Occipital lobe (tissue), 3 donors: ENCODE measurements at places on chromosomes 3 and 15. TPM values are rescaled to one million over a fixed set of nuclear protein-coding genes. Genes with fewer than 3 reads are reported as not detected.

Gene MELTF
- 1.7 TPM for total RNA-seq

Gene FBLN2
- total RNA-seq, result 9.4 TPM

Gene NPAP1
- total RNA-seq, result 0.31 TPM

Gene PP2D1
- total RNA-seq, result not detected

Gene CCDC9B
- total RNA-seq, result 1.6 TPM

Gene SLC24A5
- not detected for total RNA-seq

Gene CEP63
- 20.9 TPM for total RNA-seq

Gene GPR27
- total RNA-seq, result 53.0 TPM

Gene TRAK1
- 46.3 TPM for total RNA-seq

Gene GATA2
- 0.31 TPM for total RNA-seq

Gene SI
- not detected for total RNA-seq

Gene HOMER2
- total RNA-seq, result 76.7 TPM

Gene RGMA
- 8.1 TPM for total RNA-seq

DNA sequence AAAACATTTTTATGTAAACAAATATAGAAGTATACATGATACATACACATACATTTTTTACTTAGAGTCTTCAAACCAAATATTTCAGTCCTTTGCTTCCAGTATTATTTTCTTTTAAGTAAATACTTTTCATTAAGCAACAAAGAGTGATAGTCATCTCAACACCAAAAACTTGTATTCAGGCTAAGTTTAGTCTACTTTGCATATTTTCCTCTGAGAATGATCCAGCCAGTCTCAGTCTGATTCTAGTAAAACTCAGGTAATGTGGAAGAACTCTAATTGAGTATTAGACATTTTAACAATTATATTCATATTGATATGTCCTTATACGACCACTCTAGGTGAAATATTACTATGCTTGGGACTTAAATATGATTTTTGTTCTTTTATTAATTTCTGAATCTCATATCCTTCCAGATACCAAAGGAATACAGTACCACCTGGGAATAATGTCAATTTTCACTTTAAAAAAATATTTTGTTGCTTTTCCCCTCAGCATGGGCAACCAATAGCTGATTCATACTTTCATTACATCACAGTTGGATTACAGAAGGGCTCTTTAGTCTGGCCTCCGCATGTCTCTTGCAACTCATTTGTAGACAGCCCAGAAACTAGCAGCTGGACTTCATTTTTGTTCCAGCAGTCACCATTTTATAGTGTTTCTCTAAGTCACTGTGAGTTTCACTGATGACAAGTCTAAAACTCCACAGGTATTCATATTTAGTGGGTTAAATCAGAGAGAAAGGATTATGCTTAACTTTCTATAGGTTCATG is 390.4 kb downstream of the ZBTB20 start:
- DNase-seq, result no peak

- no peak for DNase-seq
These were observed 2.6 kb downstream of the MEX3B start for GRCh38 chr15:82043130-82043673.

DNA sequence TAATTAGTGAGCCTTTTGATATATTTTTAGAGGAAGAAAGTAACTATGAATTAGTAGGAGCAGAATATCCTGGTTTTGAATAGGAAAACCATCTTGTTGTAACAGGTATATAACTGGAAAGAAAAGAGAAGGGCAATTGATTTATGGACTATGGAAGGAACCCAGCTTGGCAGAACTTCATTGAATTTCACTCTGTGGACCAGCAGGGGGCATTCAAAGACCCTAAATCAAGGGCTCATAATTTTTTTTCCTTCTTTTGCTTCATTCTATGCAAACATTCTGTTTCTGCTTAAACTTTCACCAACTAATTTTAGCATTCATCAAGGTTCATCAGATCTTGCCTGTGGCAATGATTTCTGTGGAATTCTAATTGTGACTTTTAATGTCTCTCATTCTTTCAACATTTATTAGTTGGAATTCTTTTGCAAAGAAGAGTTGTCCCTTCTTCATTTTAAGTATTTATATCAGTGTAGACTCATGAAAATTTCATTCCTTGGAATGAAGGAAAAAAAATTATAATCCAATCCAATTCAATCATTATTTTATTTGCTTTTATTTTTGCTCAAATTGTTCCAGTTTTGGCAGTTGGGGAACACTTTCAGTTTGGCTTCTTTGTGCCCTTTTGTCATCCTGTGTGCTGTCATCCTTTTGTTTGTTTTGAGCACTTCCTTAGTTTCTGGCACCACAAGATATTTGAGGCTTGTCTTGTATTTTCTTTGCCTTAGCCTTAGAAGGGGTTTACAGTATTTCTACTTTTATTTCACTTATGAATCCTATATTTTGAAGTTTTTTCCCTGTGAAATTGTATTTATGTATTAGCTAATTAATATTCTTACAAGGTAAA is 30.4 kb downstream of the NXPE3 start:
- DNase-seq, result no peak

- no peak for DNase-seq
These were observed 85.1 kb downstream of the RYR3 start for GRCh38 chr15:33395846-33396245.

- DNase-seq, result no peak
These were observed at the start of gene TNFSF10 for GRCh38 chr3:172522871-172523818. Gene TNFSF10, minus strand, starts transcription at chr3:172523430. Its CDS starts 46 bp downstream, at chr3:172523384.

- no peak for DNase-seq
These were observed 34.9 kb upstream of the ST6GAL1 start for GRCh38 chr3:186895406-186895805.

DNA sequence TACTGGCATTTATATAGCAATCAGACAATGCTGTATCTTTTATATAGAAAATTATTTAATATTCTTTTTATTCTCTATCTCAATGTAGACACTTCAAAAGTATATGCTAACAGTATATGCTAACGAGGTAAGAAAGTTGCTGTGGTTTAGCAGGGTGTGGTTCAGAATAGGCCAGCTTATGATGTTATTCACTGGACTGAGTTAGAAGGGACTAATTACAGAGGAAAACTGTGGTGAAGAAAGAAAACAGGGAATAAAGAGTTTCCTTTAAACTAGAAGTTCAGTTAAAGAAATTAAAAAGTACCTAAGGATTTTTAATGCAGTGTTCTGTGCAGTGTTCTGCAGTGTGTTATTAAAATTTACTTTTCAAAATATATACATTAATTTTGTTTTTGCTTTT is 59.4 kb downstream of the MYO9A start:
- no peak for DNase-seq

GRCh38 chr3:191030929-191031328 is 168.1 kb upstream of the OSTN start:
- DNase-seq, result no peak

GRCh38 chr3:106616556-106616955 is 747.7 kb upstream of the CBLB start:
- DNase-seq, result no peak

- no peak for DNase-seq
These were observed 361 bp downstream of the SEMA3F start for GRCh38 chr3:50155491-50155878.

GRCh38 chr3:144553301-144553700 is 581.7 kb downstream of the DIPK2A start:
- no peak for DNase-seq

DNA sequence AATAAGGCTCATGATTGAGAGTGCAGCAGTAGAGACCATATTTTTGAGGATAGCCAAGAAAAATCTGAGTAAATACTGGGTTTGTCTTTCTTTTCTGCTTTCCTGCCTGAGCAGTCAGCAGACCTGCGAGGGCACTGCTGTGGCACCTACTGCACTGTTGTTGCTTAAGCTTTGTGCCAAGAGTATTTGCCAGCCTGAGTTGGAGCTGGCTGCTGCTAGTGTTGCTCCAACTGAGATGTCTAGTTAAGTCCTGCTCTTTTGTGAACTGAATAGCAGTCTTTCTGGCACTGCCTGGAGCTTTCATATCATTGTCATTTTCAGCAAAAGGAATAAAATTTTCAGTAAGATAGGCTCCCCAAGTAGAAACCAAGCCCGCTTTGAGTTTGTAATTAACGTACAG is 214.5 kb upstream of the P2RY1 start:
- peak; percentile 17 for DNase-seq

GRCh38 chr3:141921316-141921715 is 44.9 kb downstream of the ATP1B3 start:
- DNase-seq, result no peak

GRCh38 chr3:30693470-30694120 is 87.2 kb downstream of the TGFBR2 start:
- DNase-seq, result peak; percentile 7

DNA sequence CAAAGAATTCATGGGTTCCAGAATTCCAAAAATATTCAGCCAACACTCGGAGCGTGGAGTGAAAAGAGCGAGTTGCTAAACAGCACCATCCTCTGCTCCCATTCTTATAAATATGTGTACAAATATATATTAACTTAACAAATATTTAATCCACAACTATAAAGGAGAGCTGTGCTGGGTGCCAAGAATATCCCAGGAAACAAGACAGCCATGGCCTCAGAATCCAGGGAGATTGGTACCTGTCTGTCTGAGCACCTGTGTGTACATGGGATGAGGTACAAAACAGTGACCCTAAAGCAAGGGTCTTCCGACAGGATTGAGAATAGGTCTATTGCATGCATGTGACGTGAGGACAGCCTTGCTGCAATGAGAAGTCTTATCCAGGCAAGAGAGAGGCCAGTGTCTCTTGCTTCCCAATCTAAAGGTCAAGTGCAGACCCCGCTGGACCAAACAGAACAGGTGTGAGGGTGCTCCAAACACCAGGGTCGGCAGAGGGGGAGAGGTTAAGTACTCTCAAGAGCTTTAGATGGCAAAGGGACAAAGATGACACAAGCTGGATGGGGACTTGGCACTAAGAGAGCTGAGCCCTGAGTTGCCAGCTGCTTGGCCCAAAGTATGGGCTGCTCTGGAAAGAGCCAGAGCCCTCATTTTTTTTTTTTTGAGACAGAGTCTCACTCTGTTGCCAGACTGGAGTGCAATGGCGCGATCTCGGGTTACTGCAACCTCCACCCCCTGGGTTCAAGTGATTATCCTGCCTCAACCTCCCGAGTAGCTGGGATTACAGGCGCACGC is 36.2 kb downstream of the HOMER2 start:
- DNase-seq, result no peak

DNA sequence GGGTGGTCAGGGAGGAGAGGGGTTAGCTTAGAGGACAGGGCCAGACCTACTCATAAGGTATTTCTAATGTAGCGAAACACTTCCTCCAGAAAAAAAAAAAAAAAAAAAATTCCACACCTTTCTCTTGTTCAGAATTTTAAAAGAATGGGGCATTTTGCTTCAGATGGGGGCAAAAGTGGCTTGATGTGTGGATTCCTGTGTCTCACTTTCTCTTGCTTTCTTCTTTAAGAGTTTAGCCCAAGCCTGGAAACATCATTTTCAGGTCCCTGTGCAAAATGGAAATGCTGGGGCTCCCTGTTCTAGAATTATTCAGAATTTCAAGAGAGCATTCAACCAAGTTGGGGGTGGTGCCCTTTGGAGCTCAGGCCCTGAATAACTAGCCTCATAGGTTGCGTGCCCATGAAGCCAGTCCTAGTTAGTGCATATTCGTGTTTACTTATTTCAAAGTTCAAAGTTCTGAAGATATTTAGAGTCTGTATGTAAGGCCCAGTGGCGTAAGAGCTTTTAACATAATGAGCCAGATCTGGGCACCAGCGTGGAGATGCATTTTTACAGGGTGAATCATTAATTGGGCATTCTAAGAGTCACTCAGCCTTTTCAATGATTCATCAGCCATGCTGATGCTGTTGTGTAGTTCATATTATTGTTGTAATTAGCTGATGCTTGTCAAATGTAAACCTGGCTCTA is 104.5 kb downstream of the RPLP1 start:
- DNase-seq, result no peak

GRCh38 chr3:51706788-51707731 is at the start of gene GRM2:
Gene GRM2, plus strand, starts transcription at chr3:51707068. Its CDS starts 1,916 bp downstream, at chr3:51708984.
- no peak for DNase-seq

- no peak for DNase-seq
These were observed 89.3 kb downstream of the CHD2 start for GRCh38 chr15:92989470-92989869.

GRCh38 chr15:74496648-74497047 is 35.7 kb upstream of the UBL7 start:
- DNase-seq, result no peak

GRCh38 chr15:63232943-63233342 is 43.5 kb downstream of the RAB8B start:
- DNase-seq, result no peak

GRCh38 chr3:129367821-129368220 is 60.6 kb downstream of the EFCAB12 start:
- no peak for DNase-seq

DNA sequence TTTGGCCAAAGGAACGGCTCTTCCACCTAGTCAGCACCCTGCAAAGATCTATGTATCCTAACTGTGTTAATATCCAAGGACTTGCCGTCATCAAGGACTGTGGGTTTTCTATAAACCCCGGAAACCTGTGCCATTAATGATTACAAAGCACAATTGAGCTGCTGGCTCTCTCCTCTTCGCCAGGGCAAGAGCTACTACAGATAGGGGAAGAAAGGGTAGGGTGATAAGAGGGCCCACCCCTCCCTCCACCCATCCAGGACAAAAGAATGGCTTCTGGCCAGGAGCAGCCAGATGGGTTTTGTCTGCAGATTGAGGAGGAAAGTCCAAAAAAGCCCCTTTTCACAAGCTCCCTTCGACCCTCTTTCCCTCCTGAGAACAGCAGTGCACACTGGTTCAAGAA is 9.9 kb downstream of the RFT1 start:
- no peak for DNase-seq

DNA sequence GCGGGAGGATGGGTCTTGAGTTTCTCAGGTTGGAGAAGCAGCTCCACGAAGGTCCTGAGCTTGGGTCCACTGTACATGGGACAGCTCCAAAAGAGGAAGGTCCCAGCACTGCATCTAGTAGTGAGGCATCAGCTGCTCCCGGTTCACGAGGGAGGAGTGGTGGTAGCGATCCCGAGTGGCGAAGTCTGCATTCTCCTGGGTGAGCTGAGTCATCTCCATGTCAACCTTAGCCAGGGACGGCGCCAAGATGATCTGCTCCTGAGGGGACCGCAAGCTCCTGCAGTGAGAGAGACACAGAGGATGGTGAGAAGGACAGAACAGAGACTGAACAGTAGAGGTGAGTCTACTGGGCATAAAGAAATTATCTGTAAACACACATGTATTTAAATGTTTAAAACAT is 28.0 kb upstream of the HEG1 start:
- no peak for DNase-seq

DNA sequence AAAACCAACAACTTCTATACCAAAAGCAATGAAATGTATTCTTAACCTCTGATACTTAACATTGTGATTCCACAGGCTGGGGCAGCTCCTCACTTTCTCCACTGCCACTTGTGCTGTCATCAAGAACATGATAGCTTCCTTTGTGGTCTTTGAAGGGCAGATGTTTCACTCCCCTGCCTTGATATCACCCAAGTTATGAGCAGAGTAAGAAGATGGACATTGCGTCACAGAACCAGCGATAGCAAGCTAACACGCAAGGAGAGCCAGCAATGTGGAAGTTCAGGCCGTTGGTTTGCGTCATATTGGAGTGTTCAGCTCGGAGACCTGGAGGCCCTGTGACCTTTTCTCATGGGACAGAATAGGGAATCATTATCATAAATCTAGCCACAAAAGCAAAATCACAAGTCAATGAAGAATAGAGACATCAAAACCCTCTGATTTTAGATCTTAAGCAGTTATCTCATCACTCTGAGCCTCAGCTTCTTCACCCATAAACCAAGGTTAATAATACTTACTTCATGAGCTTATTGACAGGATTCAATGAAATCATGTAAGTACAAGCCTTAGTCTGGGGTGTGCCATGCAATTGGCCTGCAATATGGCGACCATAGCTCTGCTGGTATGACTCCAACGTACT is 183.8 kb upstream of the THBS1 start:
- no peak for DNase-seq

- no peak for DNase-seq
These were observed 39.7 kb downstream of the CCNL1 start for GRCh38 chr3:157120071-157120892.
